Panc1 (cell line): ENCODE measurements at places on chromosomes 6 and 20.

DNA sequence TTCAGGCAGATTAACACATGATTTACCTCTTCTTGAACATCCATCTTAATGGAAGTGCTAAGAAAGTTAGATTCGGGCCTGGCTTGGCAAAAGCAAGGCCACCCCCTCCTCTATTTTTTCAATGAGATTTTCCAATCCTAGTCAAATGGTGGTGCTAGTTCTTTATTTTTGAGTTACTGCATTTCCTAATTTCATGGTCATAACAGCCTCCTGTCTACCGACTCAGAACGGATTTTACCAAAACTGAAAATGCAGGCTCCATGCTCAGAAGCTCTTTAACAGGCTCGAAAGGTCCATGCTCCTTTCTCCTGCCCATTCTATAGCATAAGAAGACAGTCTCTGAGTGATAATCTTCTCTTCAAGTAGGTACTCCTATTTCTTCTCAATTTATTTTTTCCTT lies 117.2 kb upstream of the ESR1 start:
- no peak for DNase-seq

DNA sequence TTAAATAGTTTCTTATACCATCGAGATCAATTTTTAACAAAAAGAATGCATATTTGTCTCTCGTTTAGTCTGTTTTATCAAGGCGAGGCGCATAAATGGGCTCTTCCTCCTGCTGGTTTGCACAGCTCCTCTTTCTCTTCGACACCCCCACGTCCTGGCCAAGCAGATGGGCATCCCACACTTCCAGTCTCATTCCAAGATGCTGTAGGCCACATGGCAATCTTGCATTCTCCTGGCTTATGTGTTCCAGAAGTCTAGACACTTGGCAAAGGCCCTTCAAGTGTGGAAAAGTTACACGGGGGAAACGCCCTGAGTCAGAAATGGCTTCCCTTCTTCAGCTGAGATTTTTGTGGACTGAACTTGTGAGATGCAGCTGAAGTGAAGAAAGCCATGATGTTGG lies 447.1 kb downstream of the QKI start:
- no peak for DNase-seq

- DNase-seq = no peak
Measured at GRCh38 chr20:9301129-9302090, 213.0 kb upstream of the LAMP5 start.

DNA sequence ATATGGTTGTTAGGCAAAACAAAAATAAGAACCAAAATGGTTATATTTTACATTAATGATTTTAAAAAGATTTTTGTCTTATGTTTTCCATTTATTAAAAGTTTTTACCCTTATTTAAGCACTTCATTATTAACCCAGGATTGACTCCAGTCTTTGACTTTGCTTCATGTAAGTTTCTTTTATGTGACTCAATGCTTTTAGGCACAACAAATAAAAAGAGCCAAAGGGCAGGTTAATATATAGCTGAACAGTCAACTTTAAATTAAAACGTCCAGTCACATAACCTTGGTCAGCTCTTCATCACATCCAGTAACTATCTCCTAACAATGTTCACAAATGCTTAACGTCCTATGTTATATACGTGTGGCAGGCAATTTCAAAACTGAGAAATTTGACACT lies 32.7 kb downstream of the COL21A1 start:
- no peak for DNase-seq

DNA sequence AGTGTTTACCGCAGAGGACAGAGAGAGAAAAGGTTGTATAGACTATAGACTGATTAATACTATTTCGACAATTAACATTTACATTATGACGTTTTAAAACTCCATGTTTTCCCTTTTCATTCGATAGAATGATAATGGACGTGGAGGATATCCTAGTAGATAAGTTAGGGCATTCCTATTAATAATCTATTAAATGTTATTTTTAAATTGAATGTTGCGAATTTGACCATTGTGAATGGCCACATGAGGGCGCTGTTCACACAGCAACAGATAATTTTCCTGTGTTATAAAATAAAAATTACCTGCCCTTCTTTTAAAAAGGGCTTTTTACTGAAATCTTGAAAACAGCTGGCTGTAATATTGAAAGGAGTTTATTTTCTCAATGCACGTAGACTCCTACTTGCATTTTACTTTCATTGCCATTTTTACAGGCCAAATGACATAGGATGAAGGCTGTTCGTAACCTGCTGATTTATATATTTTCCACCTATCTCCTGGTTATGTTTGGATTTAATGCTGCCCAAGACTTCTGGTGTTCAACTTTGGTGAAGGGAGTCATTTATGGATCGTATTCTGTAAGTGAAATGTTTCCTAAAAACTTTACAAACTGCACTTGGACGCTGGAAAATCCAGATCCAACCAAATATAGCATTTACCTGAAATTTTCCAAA lies 3.3 kb downstream of the ADGRB3 start:
- DNase-seq = no peak

DNA sequence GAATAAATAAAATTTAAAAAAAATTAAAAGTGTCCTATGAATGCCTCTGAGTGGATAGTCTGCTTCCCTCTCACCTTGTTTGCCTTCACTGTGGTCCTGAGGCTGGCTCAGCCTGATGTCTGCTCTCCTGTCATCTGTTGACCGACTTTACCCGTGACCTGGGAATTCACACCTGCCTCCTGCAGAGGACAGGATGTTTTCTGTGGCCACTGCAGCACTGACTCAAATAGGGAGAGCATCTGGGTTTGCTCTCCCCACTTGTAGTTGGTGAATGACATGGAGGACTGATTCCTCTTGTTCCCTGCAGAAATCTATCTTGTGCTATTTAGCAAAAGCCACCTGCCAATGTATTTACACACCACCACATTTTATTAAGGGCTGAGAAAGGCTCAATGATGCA lies 52.4 kb upstream of the ERVFRD-1 start:
- no peak for DNase-seq

GRCh38 chr6:25217302-25217701 lies 61.9 kb upstream of the CARMIL1 start:
- no peak for DNase-seq

GRCh38 chr6:30154709-30155519 lies 6.1 kb downstream of the TRIM10 start:
- DNase-seq = no peak

DNA sequence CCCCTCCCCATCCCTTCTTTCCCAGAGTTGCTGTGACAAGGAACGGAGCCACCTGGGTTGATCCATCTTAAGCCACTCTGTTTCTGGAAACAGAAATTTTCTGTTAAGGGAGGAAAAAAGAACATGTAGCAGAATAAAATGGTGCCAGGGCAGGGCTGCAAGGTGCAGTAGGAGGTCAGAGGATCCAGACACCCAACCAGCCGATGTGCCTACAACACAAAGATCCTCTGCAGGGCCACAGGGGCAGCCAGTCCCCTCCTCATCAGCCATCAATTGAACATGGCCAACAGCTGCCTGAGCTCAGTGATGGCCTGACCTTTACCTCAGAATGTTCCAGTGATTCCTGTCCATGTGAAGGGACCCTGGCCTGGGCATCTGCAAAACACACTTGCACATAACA lies 11.9 kb downstream of the MDFI start:
- DNase-seq = no peak

DNA sequence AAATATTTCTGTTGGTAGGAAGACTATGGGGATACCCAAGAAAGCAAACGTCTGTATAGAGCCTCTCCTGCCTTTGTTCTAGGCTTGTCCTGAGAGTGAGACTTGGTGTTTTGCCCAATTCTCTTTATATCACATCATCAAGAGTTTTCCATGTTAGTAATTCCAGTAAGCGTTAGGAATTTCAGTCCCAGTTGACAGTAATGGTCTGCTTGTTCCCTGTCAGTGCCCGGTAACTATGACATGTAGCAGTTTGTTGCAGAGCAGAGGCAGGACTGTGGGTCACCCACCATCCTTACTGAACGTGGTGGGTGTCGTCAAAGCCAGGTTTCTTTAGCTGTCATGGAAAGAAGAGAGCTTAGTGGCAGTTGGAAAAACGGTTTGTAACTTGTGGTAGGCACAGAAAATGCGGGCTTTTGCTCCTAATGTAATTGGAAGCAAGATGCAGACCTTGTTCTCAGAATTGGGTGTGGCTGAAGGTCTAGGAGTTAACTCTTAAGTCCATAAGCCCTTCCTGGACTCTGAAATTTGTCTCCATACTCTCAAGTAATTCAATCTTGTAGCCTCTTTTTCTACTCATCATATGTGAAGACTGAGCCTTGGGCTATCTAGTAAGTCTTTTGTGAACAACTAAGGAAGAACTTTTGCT lies 188.8 kb downstream of the TMEM242 start:
- no peak for DNase-seq

GRCh38 chr6:111700135-111700690 lies 94.5 kb upstream of the TRAF3IP2 start:
- no peak for DNase-seq

- no peak for DNase-seq
Measured at GRCh38 chr6:122818866-122819265, 29.8 kb downstream of the SMPDL3A start.

DNA sequence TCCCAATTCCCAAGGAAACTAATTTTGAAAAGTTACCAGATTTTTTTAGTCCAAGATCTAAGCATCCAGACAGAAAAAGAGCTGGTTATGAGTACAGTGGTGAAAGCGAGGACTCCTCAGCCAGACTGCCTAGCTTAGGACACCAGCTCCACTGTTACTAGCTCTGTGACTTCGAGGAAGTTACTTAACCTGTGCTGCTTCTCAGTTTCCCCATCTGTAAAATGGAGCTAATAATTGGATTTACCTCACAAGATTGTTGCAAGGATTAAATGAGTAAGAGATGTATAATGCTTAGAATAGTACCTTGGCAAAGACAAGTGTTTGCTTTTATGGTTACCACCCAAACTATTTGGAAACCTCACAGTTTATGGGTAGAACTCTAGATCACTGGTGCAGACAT lies 1.1 kb downstream of the NT5DC1 start:
- DNase-seq = no peak
